ENCODE measurements at places on chromosomes 12 and 14. TPM values are rescaled to one million over a fixed set of nuclear protein-coding genes. Genes with fewer than 3 reads are reported as not detected.

The P2RX2 gene
- total RNA-seq = not detected

The ASPG gene
- not detected for total RNA-seq

The SLC25A47 gene
- not detected for total RNA-seq

The WNT5B gene
- total RNA-seq = 8.4 TPM

The TMEM63C gene
- total RNA-seq = 1.3 TPM

The ZNF891 gene
- 3.1 TPM for total RNA-seq

The CCNB1IP1 gene
- total RNA-seq = 43.2 TPM

The KRT4 gene
- total RNA-seq = not detected

The KLRD1 gene
- total RNA-seq = 0.54 TPM

The KLRC3 gene
- not detected for total RNA-seq

The KLHL33 gene
- 1.4 TPM for total RNA-seq

The CLECL1 gene
- total RNA-seq = not detected

The SLC17A8 gene
- not detected for total RNA-seq

Data from sigmoid colon (tissue), 7 donors.